ENCODE measurements at places on chromosomes 3 and 15. TPM values are rescaled to one million over a fixed set of nuclear protein-coding genes. Genes with fewer than 3 reads are reported as not detected.

C3orf70 gene
- not detected for total RNA-seq

ANO10 gene
- 30.7 TPM for total RNA-seq

CASR gene
- not detected for total RNA-seq

C3orf20 gene
- not detected for total RNA-seq

CLRN1 gene
- total RNA-seq: not detected

PROK2 gene
- total RNA-seq: not detected

PARP16 gene
- total RNA-seq: 12.3 TPM

OR4F15 gene
- not detected for total RNA-seq

LINGO1 gene
- total RNA-seq: not detected

Measured in PC-9 (cell line).